ENCODE measurements at places on chromosomes 2 and 18.

DNA sequence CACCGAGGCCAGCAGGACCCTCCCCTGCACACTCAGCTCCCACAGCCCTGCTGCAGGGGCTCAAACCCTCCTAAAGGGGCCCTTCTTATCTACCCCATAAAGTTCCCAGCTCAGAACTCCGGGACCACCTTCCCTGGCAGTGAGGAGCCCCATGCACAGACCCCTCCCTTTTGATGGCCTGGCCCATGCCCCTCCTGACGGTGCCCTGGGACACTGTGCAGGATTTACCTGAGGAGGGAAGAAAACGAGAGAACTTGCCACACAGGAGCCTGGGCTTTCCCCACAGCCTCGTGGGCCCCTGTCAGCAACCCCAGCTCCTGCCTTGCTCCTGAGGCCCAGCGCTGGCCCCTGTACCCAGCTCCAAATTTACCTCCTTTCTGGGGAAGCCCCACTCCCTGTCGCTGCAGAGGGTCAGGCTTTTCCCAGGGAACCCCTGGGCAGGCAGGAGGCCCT is 206.3 kb upstream of the SALL3 start:
- no peak for DNase-seq

DNA sequence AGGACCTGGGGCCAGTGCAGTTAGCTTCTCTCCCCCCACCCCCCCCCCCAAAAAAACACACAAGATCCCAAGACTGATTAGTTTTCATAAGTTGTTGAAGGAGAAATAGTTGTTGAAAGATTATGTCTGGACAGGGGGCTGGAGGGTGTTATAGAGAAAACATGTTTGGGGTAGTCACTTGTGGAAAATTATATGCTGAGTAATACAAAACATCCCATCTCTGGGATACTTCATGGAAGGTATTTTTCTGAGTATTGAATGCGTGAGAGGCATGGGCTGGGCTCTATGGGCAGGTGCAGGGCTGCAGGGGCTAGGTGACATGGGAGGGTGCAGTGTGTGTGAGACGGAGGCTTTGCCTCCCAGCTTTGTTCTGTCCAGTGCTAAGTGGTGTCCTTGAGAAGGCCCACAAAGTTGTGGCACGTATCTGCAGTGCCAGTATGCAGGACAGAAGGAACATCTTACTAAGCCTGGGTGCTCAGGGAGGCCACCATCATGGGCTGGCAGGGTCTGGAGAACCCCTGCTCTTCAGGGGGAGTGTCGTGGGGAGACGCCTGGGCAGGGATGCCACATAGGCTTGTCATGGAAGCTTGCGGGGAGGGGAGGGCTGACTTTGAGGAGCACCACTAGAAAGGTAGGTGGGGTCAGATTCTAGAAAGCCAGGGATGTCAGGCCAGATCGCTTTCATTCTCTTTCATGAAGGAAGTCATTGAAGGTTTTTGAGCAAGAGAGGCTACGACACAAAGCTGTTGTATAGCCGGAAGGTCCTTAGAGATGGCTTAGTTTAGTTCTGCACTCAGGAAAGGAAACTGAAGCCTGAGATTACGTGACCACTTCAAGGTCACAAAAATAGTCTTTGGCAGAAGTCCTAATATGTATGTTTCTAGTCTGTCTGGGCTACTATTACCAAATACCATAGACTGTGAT is 232.0 kb downstream of the LDLRAD4 start:
- no peak for DNase-seq

- no peak for DNase-seq
These were observed 243.7 kb downstream of the LTBP1 start for GRCh38 chr2:33190393-33190937.

DNA sequence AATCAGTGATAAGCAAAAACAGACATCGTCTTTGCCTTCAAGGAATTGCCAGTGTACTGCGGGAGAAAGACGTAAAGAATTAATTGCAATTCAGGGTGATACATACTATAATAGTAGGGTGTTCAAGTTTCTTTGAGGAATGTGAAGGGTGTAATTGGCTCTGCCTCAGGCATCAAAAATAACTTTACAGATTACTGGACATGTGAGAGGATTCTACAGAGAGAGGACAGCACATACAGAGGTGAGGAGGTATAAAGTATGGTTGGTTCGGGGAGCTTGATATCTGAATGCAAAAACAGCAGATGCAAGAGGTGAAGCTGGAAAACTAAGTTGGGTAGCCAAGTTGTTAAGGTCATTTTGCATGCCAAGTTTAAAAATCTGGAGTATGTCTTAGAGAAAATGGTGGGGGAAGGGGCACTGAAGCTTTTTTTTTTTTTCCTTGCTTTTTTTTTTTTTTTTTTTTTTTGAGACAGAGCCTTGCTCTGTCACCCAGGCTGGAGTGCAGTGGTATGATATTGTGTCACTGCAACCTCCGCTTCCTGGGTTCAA is 227.5 kb upstream of the FOSL2 start:
- DNase-seq: no peak

GRCh38 chr2:8204711-8205110 is 477.1 kb upstream of the ID2 start:
- no peak for DNase-seq

- no peak for DNase-seq
These were observed 214.0 kb upstream of the KCNJ3 start for GRCh38 chr2:154484338-154485099.

DNA sequence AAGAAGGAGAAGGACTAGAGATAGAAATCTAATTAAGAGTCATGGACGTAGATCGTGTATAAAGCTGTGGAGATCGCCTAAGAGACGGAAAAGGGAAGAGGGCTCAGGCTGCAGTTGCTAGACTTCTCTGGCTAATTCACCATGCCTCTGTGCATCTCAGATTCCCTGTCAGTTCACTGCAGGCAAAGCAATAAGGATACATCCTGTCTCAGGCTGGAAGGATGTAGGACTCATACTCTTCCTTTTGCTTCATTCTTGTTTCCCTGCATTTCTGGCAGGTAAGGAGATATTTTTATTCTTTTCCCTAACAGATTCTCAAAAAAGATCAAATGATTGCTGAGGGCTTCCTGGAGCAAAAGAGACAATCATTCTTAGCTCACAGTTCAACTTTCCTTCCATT is 112.5 kb downstream of the AP1S3 start:
- no peak for DNase-seq

GRCh38 chr2:234240917-234241316 is 190.4 kb downstream of the SPP2 start:
- DNase-seq: peak; percentile 32

GRCh38 chr18:3625742-3626091 is 175.7 kb downstream of the TGIF1 start:
- DNase-seq: no peak

GRCh38 chr18:10723496-10723895 is 197.7 kb downstream of the NAPG start:
- DNase-seq: no peak

- no peak for DNase-seq
These were observed at the start of gene DPYSL5 for GRCh38 chr2:26847655-26848335. DPYSL5 (plus strand) TSS chr2:26848132; CDS start chr2:26898500, 50,368 bp downstream.
